ENCODE measurements at places on chromosomes 1 and 21. TPM values are rescaled to one million over a fixed set of nuclear protein-coding genes. Genes with fewer than 3 reads are reported as not detected.

DNA sequence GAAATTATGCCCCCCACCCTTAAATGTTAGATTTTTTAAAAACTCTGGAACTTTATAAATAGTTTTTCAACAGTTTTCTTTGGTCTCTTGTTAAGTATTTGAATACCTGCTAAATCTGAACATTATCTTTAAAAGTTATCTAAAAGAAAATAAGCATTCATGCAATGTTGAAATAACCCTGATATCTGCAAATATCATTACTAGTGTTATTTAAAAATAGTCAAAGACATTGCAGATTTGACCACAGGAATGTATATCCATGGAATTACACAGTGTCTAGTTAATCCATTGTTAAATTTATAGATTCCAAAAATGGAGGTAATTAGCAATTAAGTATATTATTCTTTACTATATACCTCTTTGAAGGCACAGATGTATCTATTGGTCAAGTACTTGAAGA, 42.0 kb downstream of the PRRX1 start:
- DNase-seq = no peak

The LYSMD1 gene
- 5.3 TPM for total RNA-seq

- no peak for DNase-seq
Observed at GRCh38 chr1:205480349-205480985, 24.0 kb upstream of the CDK18 start.

- DNase-seq = no peak
Observed at GRCh38 chr1:119374208-119374874, 5.8 kb downstream of the HAO2 start.

GRCh38 chr1:8053878-8054567, 27.9 kb upstream of the ERRFI1 start:
- DNase-seq = no peak

DNA sequence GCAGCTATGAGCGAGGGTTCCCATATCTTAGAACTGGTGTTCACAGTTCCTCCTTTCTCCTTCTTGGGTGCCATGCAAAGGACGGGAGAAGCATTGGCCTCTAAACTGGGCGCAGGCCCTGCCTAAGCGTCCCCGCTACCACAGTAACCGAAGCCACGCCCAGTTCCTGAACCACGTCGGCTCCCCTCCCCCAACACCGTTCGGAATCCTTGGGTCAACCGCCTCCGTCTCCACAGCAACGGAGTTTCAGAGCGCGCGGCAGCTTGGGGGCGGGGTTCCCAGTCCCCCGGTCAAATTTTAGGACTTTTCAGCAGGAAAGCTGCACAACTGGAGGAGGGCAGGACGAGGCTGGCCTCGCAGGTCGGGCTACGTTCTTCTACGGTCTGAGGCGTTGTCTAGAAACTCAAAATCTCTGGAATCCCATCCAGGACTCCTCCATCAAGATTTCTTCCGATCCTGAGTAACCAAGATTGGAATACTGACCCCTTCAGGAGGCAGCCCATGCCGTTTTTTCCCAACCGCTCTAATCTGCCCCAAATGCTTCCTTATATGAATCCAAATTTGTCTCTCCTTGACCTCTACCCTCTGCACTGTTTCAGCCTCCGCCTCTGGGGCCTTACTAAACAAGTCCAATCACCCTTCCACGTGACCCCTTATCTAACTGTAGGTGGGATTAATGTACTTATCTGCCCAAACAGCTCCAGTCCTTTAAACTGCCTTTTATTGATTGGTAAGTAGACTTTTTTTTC, at the start of gene SPAG17:
Gene SPAG17, minus strand, starts transcription at position 145 of the 749 bp plus-strand sequence. Its CDS starts 71 bp downstream, at position 74.
- no peak for DNase-seq

GRCh38 chr1:111735321-111735720, 3.9 kb downstream of the INKA2 start:
- no peak for DNase-seq

The TMPRSS15 gene
- 0.45 TPM for total RNA-seq

- no peak for DNase-seq
Observed at GRCh38 chr21:32547018-32547417, 38.3 kb downstream of the TCP10L start.

Data from mesenteric fat pad (tissue), 1 donor.